ENCODE measurements at places on chromosomes 16 and 17.
A peak's percentile ranks its signal among the peaks of the same experiment; 100 is the strongest.

DNA sequence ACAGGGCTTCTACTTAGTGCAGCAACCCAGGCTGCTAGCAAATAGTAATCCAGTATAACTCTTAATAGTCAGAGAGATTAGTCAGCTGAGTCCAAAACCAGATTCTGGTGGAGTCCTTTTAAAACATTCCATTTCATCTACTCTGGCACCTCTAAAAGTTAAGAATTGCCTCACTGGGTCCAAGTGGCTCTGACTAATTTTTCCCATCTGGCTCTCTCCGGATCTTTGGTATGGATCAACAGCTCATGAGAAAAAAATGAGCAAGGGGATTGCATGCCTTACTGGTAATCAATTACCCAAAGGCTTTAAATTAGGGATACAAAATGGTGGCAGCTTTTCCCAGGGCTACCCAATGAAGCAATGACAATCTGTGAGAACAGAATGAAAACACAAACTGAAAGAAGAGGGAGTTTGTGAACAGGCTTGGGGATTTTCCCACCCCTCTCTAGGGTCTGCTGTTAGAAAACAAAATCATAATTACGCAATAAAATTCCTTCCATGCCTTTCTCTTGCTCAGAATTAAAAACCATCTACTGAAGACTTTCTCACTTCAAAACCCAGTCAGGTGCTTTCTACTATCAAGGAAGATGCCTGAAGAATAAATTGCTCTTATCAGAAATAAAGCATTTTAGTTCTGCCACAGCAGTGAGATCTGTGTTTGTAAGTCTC lies 84.6 kb upstream of the PMFBP1 start:
- no peaks in the 10 kb centered on the region for H3K27me3 ChIP-seq
- H3K4me3 ChIP-seq, result no peak overlapping the region
- H3K4me1 ChIP-seq, result no peaks in the 10 kb centered on the region
- H3K27ac ChIP-seq, result no peak overlapping the region

- no peak overlapping the region for H3K27ac ChIP-seq
- H3K36me3 ChIP-seq, result peaks cover 54% of the 10 kb centered on the region
- no peak overlapping the region for H3K4me3 ChIP-seq
- H3K4me1 ChIP-seq, result peaks cover 16% of the 10 kb centered on the region
Observed at GRCh38 chr16:22342082-22342481, 32.3 kb downstream of the CDR2 start.

DNA sequence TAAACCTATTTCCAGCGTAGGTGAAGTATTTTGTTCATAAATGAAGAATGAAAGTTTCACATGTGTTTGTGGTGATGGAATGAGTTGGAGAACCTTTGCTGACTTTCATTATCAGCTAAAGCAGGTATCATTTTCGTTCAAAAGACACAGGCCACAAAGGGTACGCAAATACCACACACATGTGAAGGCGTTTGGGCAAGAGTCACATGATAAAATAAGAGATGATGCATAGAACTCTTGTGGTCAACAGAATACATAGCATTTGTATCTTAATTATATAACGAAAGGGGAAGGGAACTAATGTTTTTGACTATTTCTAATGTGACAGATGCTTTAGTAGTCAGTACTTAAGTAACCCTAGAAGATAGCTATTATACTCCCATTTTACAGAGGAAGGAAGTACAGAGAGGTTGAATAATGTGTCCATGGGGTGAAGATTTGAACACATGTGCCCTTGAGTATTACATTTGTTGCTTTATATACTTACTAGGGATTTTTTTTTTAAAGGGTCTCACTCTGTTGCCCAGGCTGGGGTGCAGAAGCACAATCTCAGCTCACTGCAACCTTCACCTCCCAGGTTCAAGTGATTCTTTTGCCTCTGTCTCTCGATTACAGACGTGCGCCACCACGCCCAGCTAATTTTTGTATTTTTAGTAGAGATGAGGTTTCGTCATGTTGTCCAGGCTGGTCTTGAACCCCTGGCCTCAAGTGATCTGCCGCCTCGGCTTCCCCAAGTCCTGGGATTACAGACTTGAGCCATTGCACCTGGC lies 4.8 kb downstream of the RPA1 start:
- peak overlapping the region; percentile 47 for H3K4me3 ChIP-seq
- H3K27me3 ChIP-seq, result no peaks in the 10 kb centered on the region
- peaks cover 45% of the 10 kb centered on the region for H3K4me1 ChIP-seq

GRCh38 chr17:30848021-30848420 lies 16.3 kb downstream of the ATAD5 start:
- peaks cover 29% of the 10 kb centered on the region for H3K36me3 ChIP-seq
- no peaks in the 10 kb centered on the region for H3K4me1 ChIP-seq
- H3K27me3 ChIP-seq, result no peaks in the 10 kb centered on the region
- no peak for DNase-seq
- H3K4me3 ChIP-seq, result no peak overlapping the region

- peaks cover 12% of the 10 kb centered on the region for H3K27me3 ChIP-seq
- H3K4me3 ChIP-seq, result peak overlapping the region; percentile 90
- peak; percentile 77 for DNase-seq
- H3K36me3 ChIP-seq, result peaks cover 9% of the 10 kb centered on the region
- H3K4me1 ChIP-seq, result peaks cover 24% of the 10 kb centered on the region
- peak overlapping the region; percentile 100 for H3K27ac ChIP-seq
Observed at GRCh38 chr17:43360376-43360738, 38.4 kb upstream of the ARL4D start.

GRCh38 chr16:19137201-19138128 lies 23.7 kb downstream of the ITPRIPL2 start:
- no peak for DNase-seq
- no peaks in the 10 kb centered on the region for H3K4me1 ChIP-seq
- H3K4me3 ChIP-seq, result no peak overlapping the region
- no peaks in the 10 kb centered on the region for H3K36me3 ChIP-seq
- H3K27ac ChIP-seq, result no peak overlapping the region

GRCh38 chr17:8746501-8747236 lies 2.0 kb upstream of the CCDC42 start:
- H3K4me1 ChIP-seq, result peaks cover 11% of the 10 kb centered on the region
- peak overlapping the region; percentile 57 for H3K27ac ChIP-seq

- no peaks in the 10 kb centered on the region for H3K27me3 ChIP-seq
- H3K4me1 ChIP-seq, result peaks cover 64% of the 10 kb centered on the region
- peak overlapping the region; percentile 99 for H3K27ac ChIP-seq
Observed at GRCh38 chr16:27364493-27365141, 37.4 kb upstream of the IL21R start.

GRCh38 chr17:61645920-61646319 lies 54.9 kb upstream of the NACA2 start:
- H3K36me3 ChIP-seq, result peaks cover 4% of the 10 kb centered on the region
- H3K27ac ChIP-seq, result no peak overlapping the region
- DNase-seq, result no peak
- no peak overlapping the region for H3K4me3 ChIP-seq
- H3K27me3 ChIP-seq, result peaks cover 18% of the 10 kb centered on the region

GRCh38 chr17:65487161-65487560 lies 74.3 kb downstream of the AXIN2 start:
- peaks cover 27% of the 10 kb centered on the region for H3K27me3 ChIP-seq
- no peaks in the 10 kb centered on the region for H3K4me1 ChIP-seq
- H3K36me3 ChIP-seq, result no peaks in the 10 kb centered on the region
- DNase-seq, result peak; percentile 19
- no peak overlapping the region for H3K4me3 ChIP-seq

DNA sequence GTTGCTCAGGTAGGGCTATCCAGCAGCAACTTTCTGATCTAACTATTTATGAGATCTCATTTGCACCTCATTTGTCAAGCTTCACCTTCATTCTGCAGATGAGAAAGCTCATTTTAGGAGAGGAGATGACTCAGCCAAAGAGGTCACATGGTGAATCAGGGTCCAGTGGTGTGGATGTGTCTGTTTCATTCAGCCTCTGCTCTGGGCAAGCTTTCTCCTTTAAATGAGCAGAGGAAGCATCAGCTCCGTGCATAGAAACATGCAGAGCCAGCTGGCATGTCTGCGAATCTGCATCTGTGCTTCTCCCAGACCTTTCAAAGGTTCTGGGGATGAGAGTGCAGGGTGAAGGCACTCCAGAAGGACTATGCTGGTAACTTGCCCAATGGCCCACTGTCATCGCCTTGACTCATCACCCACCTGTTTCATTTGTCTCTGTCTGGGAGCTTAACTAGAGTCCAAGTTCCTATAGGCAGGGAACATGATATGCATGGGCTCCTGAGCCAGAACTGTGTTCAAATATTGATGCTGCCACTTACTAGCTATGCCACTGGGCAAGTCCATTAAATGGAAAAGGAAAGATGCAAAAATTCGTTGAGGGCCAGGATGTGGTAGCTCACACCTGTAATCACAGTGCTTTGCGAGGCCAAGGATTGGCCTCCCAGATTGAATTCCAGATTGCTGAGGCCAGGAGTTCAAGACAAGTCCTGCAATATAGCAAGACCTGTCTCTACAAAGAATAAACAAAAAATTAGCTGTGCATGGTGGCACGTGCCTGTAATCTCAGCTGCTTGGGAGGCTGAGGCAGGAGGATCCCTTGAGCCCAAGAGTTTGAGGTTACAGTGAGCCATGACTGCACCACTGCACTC lies 67.1 kb upstream of the NLK start:
- DNase-seq, result no peak
- H3K27ac ChIP-seq, result no peak overlapping the region
- H3K27me3 ChIP-seq, result peaks cover 16% of the 10 kb centered on the region
- no peaks in the 10 kb centered on the region for H3K4me1 ChIP-seq
- H3K36me3 ChIP-seq, result no peaks in the 10 kb centered on the region

DNA sequence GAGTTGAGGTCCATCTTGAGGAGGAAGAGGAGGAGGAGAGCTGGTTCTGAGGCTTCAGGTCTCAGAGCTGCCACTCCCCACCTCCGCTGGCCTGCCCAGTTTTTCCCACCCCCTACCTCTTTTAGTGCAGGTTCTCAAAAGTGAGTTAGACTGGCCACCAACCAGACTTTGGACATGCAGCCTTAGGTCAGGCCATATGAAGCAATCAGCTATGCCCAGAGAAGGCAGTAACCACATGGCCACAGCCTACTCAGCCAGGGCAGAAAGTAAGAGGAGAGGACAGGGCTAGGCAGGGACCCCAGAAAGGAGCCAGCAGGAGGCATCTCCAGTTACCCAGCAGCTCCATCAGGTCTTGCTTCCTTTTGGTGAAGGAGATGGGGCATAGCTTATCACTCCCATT lies 9.0 kb downstream of the MYO15A start:
- DNase-seq, result no peak
- H3K27ac ChIP-seq, result no peak overlapping the region
- no peaks in the 10 kb centered on the region for H3K27me3 ChIP-seq
- H3K4me3 ChIP-seq, result no peak overlapping the region
- no peaks in the 10 kb centered on the region for H3K36me3 ChIP-seq
- H3K4me1 ChIP-seq, result no peaks in the 10 kb centered on the region

GRCh38 chr17:7747635-7748071 lies 30.1 kb downstream of the DNAH2 start:
- peaks cover 8% of the 10 kb centered on the region for H3K27me3 ChIP-seq
- H3K4me1 ChIP-seq, result no peaks in the 10 kb centered on the region

- H3K4me3 ChIP-seq, result no peak overlapping the region
- no peaks in the 10 kb centered on the region for H3K4me1 ChIP-seq
Observed at GRCh38 chr16:12422233-12422632, 381.5 kb downstream of the CPPED1 start.

- H3K27ac ChIP-seq, result no peak overlapping the region
- peak; percentile 76 for DNase-seq
- H3K36me3 ChIP-seq, result no peaks in the 10 kb centered on the region
- no peak overlapping the region for H3K4me3 ChIP-seq
Observed at GRCh38 chr17:8997994-8998628, 23.2 kb upstream of the NTN1 start.

- H3K4me1 ChIP-seq, result peaks cover 12% of the 10 kb centered on the region
- no peak overlapping the region for H3K4me3 ChIP-seq
- no peaks in the 10 kb centered on the region for H3K36me3 ChIP-seq
- DNase-seq, result no peak
- H3K27ac ChIP-seq, result no peak overlapping the region
Observed at GRCh38 chr16:56871172-56871593, 6.2 kb downstream of the SLC12A3 start.

DNA sequence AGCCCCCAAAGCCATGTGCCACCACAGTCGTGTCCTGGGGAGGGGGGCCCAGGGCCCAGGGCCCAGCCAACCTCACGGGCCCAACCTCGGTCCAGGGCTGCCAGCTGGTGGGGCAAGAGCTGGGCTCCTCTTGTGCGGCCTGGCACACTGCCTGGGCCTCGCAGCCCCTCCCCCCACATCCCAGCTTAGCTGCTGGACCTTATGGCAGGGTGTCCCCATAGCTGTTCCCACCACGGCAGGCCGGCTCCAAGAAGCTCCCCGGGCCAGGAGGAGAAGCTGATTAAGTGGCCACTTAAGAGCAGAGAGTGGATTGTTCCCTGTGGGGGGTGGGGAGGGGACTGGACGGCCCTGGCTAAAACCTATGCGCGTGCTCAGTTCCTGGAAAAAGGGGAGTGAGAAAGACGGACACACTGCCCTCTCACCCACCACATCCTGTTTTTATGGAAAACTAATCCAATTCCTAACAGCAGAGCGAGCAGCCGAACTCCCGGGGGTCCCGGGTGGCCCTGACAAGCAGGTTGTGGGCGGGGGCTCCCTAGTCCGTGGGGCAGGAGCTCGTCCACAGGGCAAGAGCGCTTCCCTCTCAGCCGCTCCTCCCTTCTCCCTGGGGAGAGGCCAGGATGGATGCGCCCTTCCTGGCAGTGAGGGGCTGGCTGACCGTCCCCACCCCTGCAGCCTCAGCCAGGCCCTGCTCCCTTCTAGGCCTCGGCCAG lies 16.8 kb downstream of the PIEZO1 start:
- peaks cover 29% of the 10 kb centered on the region for H3K4me1 ChIP-seq
- no peak overlapping the region for H3K27ac ChIP-seq
- no peak overlapping the region for H3K4me3 ChIP-seq
- no peak for DNase-seq
- no peaks in the 10 kb centered on the region for H3K36me3 ChIP-seq
- H3K27me3 ChIP-seq, result no peaks in the 10 kb centered on the region

- DNase-seq, result no peak
- H3K4me3 ChIP-seq, result no peak overlapping the region
- no peaks in the 10 kb centered on the region for H3K36me3 ChIP-seq
- no peaks in the 10 kb centered on the region for H3K4me1 ChIP-seq
- H3K27me3 ChIP-seq, result no peaks in the 10 kb centered on the region
- H3K27ac ChIP-seq, result no peak overlapping the region
Observed at GRCh38 chr16:16151315-16151714, 72.0 kb downstream of the ABCC6 start.

- no peak overlapping the region for H3K27ac ChIP-seq
- no peaks in the 10 kb centered on the region for H3K36me3 ChIP-seq
- H3K27me3 ChIP-seq, result peaks cover 3% of the 10 kb centered on the region
- no peak for DNase-seq
- H3K4me1 ChIP-seq, result no peaks in the 10 kb centered on the region
Observed at GRCh38 chr16:66093191-66093590, 273.3 kb upstream of the CDH5 start.

- H3K27me3 ChIP-seq, result peaks cover 11% of the 10 kb centered on the region
- H3K4me3 ChIP-seq, result no peak overlapping the region
- DNase-seq, result no peak
- H3K27ac ChIP-seq, result no peak overlapping the region
- no peaks in the 10 kb centered on the region for H3K36me3 ChIP-seq
Observed at GRCh38 chr16:49997721-49998251, 27.2 kb upstream of the CNEP1R1 start.

- no peak for DNase-seq
- H3K4me3 ChIP-seq, result no peak overlapping the region
- no peak overlapping the region for H3K27ac ChIP-seq
- H3K4me1 ChIP-seq, result no peaks in the 10 kb centered on the region
- H3K27me3 ChIP-seq, result no peaks in the 10 kb centered on the region
- no peaks in the 10 kb centered on the region for H3K36me3 ChIP-seq
Observed at GRCh38 chr16:54477714-54478113, 191.1 kb upstream of the IRX3 start.

GRCh38 chr17:63433746-63434591 lies 12.1 kb downstream of the CYB561 start:
- no peak for DNase-seq
- no peak overlapping the region for H3K4me3 ChIP-seq
- no peak overlapping the region for H3K27ac ChIP-seq
- no peaks in the 10 kb centered on the region for H3K36me3 ChIP-seq
